ENCODE measurements at places on chromosomes 16 and 17. TPM values are rescaled to one million over a fixed set of nuclear protein-coding genes. Genes with fewer than 3 reads are reported as not detected.

The DNAAF8 gene
- total RNA-seq: not detected

The KRT24 gene
- not detected for total RNA-seq

The MSRB1 gene
- 114 TPM for total RNA-seq

The P3H4 gene
- 6.5 TPM for total RNA-seq

The CLEC18C gene
- total RNA-seq: 0.67 TPM

DNA sequence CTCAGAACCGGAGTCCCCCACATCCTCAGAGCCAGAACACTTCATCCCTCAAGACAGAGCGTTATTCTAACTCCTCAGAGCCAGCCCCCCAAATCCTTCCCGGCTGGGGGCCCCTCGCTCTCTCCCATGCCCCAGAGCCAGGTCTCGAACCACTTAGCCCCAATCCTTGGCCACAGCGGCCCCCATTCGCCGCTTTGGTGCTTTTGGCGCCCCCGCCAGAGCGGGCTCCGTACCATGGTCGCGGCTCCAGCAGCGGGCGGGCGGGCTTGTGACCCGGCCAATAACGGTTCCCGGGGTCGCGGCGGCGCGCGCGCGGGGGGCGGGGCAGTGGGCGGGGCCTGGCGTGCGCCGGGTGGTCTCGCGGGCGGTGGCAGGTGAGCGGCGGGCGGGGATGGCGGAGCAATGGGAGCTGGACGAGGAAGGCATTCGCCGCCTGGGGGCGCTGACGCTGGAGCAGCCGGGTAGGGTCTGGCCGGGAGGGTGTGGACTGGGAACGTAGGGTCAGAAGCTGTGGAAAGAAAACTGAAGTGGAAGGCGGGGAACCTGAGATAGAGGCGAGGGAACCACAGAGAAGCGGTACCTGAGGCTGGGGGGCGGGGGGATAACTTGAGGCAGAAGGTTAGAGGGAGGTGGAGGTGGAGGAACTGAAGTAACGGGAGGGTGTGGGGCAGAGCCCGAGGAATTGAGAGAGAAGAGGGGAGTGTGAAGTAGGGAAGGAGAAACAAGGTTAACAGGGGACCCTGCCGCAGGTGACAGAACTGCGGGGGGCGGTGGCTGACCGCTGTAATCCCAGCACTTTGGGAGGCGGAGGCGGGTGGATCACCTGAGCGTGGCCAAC lies at the start of the genes KCTD19 and LRRC36:
KCTD19 (minus strand) TSS at position 270 of the 838 bp plus-strand sequence; CDS start at position 236, 34 bp downstream.
LRRC36 (plus strand) TSS at position 344 of the 838 bp plus-strand sequence; CDS start at position 392, 48 bp downstream.
- DNase-seq: peak; percentile 84
- H3K36me3 ChIP-seq: no peaks in the 10 kb centered on the region
- H3K4me3 ChIP-seq: peak within 1 kb of the TSS; percentile 41
- H3K27ac ChIP-seq: peak within 1 kb of the TSS; percentile 43
- peaks cover 20% of the 10 kb centered on the region for H3K4me1 ChIP-seq

GRCh38 chr17:72466606-72467005 lies 345.8 kb downstream of the SOX9 start:
- DNase-seq: peak; percentile 2
- no peaks in the 10 kb centered on the region for H3K27me3 ChIP-seq
- H3K27ac ChIP-seq: no peak overlapping the region
- H3K36me3 ChIP-seq: no peaks in the 10 kb centered on the region
- H3K4me1 ChIP-seq: no peaks in the 10 kb centered on the region

DNA sequence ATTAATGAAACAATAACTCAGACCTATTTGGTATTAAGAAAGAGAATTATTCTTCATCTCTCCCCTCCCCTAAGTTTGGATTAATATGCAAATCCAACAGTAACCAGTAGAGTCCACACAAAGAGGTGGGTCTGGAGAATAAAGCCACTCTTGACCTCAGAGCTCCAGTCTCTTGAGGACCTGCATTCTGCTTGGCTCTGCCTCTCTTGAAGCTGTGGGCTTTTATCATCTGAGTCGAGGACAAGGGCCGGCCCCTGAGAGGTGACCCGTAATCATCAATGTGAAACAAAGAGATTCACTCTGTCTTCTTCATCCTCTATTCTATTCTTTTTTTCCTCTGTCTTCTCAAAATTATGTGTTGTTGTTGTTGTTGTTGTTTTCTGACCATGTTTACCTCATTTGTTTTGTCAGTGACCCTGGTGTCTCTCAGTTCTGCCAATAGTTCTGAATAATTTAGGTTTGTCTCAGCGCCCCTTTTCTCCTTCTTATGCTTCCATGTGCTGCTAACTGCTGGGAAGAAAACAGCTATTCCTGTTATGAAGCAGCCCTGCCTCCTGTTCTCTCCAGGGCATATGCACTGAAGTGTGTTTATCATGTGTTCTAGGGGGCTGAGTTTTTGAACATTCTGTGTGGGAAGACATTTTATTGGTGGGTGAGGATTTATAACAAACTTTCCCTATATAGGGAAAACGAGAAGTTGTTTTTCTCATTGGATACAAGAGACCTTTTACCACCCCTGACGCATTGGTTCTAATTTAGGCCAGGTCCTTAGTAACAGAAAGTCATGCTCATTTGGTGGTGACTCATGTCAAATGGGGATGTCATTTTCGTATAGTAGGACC lies 135.8 kb downstream of the TRIM37 start:
- H3K36me3 ChIP-seq: no peaks in the 10 kb centered on the region
- peaks cover 3% of the 10 kb centered on the region for H3K4me1 ChIP-seq
- H3K27ac ChIP-seq: no peak overlapping the region
- H3K4me3 ChIP-seq: no peak overlapping the region

All from spleen (tissue), 13 donors.